ENCODE measurements at places on chromosomes 13 and 19. TPM values are rescaled to one million over a fixed set of nuclear protein-coding genes. Genes with fewer than 3 reads are reported as not detected.

DNA sequence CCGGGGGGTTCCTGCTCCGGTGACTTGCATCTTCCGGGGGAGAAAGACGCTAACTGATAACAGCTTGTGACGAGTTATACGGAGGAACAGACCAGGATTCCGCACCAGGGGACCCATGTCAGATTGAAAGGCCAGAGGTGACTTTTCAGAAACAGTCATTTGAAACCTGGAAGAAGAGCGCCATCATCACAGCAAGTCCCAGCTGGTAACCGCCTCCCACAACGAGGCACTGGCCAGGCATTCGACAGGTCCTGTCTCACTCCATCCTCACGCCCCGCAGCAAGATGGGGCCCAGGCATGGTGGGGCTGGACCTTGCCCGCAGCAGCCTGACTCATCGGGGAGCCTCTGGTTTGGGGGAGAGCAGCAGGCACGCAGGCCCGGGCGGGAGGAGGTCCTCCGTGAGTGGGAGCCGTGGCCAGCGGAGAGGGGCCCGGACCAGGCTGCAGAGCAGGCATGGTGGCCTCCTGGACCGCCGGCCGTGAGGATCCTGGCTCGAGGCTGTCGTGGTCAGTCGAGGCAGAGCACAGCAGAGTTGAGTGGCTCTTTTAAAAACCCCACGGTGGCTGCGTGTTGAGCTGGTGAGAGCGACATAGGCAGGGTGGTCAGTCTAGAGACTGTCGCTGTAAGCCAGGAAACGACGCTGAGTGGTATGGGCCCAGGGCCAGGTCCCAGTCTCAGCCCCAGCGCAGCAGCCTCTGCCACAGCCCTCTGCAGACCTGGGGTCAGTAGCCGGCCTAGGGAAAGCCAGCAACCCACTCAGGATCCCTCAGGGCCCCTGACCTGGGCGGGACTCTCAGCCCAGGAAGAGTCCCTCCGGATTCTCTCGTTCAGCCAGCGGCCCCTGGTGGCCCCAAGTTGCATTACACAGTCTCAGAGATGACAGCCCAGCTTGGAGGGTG lies 94.9 kb upstream of the MCF2L start:
- H3K27me3 ChIP-seq, result no peaks in the 10 kb centered on the region
- peaks cover 25% of the 10 kb centered on the region for H3K4me1 ChIP-seq
- H3K36me3 ChIP-seq, result no peaks in the 10 kb centered on the region
- peak overlapping the region; percentile 58 for H3K27ac ChIP-seq
- peak overlapping the region; percentile 53 for H3K4me3 ChIP-seq
- peak; percentile 78 for DNase-seq

- no peak overlapping the region for H3K27ac ChIP-seq
- no peaks in the 10 kb centered on the region for H3K36me3 ChIP-seq
- H3K4me1 ChIP-seq, result no peaks in the 10 kb centered on the region
- no peak overlapping the region for H3K4me3 ChIP-seq
- DNase-seq, result no peak
These were observed 880.4 kb downstream of the EFNB2 start for GRCh38 chr13:105655046-105655445.

- peaks cover 5% of the 10 kb centered on the region for H3K4me1 ChIP-seq
- H3K27ac ChIP-seq, result no peak overlapping the region
- no peak for DNase-seq
- no peaks in the 10 kb centered on the region for H3K36me3 ChIP-seq
- no peak overlapping the region for H3K4me3 ChIP-seq
These were observed 18.5 kb downstream of the KCNRG start for GRCh38 chr13:50033725-50034124.

DNA sequence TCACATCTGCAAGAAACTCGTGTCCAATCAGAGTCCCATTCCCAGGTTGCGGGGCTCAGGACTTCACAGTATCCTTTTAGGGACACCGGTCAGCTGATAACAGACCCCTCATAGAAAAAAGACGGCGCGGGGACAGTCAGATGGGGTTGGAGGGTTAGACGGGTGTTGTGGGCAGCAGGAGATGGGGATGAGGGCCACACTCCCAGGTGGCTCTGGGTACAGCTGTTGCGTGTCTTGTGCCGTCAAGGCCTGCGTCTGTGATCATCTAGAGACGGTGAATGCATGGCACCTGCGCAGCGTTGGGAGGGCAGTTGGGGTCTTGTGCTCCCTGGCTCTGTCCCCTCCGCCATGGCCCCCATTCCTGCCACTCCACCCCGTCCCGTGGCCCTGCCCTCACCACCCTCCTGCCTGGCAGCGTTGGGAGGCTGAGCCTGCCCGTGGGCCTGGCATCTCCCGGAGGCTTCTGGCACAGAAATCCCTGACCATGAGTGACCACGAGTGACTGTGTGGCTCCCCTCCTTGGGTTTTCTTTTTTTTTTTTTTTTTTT lies 14.0 kb upstream of the TEKTIP1 start:
- no peak overlapping the region for H3K4me3 ChIP-seq
- peaks cover 15% of the 10 kb centered on the region for H3K4me1 ChIP-seq
- DNase-seq, result no peak
- H3K27me3 ChIP-seq, result no peaks in the 10 kb centered on the region

DNA sequence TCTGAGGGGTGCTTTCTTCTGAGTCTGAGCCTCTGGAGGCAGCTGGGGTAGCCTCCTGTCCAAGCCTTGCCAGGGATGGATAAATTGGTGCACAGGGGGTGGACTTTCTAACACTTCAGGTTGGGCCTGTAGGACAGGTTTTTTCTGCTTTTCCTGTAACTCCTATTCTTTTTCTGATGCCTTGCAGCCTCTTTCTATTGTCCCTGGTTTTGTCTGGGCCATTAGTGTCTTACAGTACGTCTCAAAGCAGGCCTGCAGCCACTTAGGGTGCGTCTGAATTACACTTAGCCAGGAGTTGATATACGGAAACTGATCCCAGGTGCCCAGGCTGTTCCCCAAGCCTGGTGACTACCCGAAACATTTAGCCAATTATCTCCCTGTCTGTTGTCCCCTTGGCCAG lies 213.3 kb upstream of the HTR2A start:
- peaks cover 8% of the 10 kb centered on the region for H3K4me1 ChIP-seq
- no peak overlapping the region for H3K27ac ChIP-seq
- no peaks in the 10 kb centered on the region for H3K36me3 ChIP-seq
- H3K4me3 ChIP-seq, result no peak overlapping the region

DNA sequence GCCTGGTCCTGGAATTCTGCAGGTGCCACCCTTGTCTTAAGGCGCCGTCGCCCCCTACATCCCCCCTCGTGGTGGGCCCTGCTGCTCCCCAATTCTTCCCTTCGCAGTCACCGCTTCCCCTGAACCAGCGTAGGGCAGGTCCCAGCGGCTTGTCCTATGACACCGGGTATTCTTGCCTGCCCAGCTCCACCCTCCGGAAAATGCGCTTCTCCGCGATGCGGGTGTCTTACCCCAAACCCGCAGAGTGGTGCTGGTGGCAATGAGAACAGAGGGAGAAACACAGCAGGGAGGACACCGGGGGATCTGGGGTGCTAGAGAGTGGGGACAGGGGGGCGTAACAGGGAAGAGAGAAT lies 9.0 kb downstream of the ZNF808 start:
- peak overlapping the region; percentile 90 for H3K27ac ChIP-seq
- H3K4me3 ChIP-seq, result peak overlapping the region; percentile 91
- peaks cover 24% of the 10 kb centered on the region for H3K36me3 ChIP-seq
- DNase-seq, result no peak

CCNA1 gene
- not detected for total RNA-seq

CEACAM8 gene
- total RNA-seq, result not detected

C19orf73 gene
- 2.9 TPM for total RNA-seq

Measured in natural killer cell treated with Interleukin-12 subunit alpha and Interleukin-12 subunit beta and Interleukin-15 and Interleukin-18, amount 100 ng/mL, for 72 hours (primary cell).